ENCODE measurements at places on chromosomes 1 and 21.

- DNase-seq: no peak
These were observed 11.5 kb upstream of the TMEM51 start for GRCh38 chr1:15141935-15142539.

- DNase-seq: no peak
These were observed 93.8 kb downstream of the ZFYVE9 start for GRCh38 chr1:52235646-52236045.

- no peak for DNase-seq
These were observed 668.0 kb downstream of the MRPL39 start for GRCh38 chr21:24939291-24939690.

DNA sequence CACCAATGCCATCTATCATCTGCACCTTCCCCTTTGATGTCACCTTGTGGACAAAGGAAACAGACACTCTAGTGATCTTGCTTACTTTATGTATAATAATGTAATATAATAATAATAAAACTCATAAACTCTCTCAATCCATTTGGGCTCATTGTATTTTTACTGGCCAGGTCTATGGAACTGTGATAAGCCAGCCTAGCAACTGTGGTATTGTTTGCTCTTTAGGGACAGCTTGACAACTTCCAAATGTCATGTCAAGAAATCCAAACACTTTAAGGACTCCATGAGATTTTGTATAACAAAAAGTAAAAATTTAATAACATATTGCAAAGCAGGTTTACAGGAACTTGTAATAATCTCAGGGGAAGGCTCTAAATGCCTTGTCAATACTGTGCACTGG lies 1163.4 kb upstream of the TMPRSS15 start:
- DNase-seq: no peak

DNA sequence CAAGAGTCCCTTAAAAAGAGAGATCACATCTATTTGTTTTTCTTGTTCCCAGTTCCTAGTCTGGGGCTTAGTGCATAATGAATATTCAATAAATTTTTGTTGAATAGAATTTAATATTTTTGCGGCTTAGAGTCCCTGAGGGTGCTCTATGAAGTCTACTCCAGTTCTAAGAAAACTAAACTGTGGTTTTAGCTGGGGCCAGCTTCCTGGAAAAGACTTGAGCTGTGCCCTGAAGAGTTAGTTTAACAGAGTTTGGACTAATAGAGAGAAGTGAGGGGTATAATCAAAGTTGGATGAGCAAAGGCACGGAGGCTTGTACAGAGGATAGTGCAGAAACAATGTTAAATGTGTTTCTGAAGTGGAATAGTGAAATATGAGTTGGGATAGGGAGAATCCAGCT lies 168.9 kb downstream of the FASLG start:
- DNase-seq: no peak

Data from ELF-1 (cell line).